ENCODE measurements at places on chromosomes 16 and 17.
A peak's percentile ranks its signal among the peaks of the same experiment; 100 is the strongest.

- DNase-seq: no peak
Observed at GRCh38 chr17:37662353-37662752, 19.1 kb upstream of the DDX52 start.

- DNase-seq: no peak
Observed at GRCh38 chr16:30667361-30667905, 9.2 kb downstream of the FBRS start.

GRCh38 chr16:47113130-47113529, 30.6 kb downstream of the NETO2 start:
- no peak for DNase-seq

DNA sequence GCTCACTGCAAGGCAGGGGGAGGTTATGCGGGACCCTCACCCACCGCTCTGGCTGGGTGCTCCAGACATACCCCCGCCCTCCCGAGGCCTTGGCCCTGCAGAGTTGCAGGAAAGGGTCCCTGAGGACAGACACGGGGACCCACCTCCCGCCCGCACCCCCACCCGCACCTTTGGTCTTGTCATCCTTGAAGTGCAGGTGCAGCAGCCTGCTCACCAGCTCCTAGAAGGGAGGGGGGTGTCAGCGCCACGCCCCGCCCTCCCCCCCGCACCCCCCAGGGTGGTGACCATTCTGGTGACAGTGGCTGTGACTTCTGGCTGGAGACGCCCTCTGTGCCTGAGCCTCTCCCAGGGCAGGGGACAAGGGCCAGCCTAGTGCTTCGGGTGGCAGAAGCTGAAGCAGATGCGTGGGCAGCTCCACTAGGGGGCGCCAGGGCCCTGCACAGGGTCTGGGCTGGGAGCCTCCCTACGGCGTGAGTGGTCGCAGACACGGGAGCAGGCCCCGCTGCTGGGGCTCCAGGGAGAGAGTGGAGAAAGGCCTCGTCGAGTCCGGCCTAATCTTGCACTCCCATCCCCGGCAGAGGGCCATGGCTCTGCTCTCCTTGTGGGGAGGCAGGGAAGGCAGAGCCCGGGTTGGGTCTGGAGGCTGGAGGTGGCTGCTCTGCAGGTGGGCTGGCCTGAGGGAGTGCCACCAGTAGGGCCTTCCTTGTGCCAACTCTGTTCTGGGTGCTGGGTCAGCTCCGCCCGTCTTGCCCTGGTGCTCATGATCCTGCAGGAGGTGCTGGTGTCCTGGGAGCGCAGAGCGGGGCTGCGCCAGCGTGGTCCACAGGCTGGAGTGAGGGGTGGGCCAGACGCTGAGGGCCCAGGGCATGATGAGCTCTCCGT, 2.7 kb downstream of the CENPX start:
- DNase-seq: peak; percentile 73

- peak; percentile 36 for DNase-seq
Observed at GRCh38 chr17:78923660-78924453, 1.3 kb downstream of the TIMP2 start.

DNA sequence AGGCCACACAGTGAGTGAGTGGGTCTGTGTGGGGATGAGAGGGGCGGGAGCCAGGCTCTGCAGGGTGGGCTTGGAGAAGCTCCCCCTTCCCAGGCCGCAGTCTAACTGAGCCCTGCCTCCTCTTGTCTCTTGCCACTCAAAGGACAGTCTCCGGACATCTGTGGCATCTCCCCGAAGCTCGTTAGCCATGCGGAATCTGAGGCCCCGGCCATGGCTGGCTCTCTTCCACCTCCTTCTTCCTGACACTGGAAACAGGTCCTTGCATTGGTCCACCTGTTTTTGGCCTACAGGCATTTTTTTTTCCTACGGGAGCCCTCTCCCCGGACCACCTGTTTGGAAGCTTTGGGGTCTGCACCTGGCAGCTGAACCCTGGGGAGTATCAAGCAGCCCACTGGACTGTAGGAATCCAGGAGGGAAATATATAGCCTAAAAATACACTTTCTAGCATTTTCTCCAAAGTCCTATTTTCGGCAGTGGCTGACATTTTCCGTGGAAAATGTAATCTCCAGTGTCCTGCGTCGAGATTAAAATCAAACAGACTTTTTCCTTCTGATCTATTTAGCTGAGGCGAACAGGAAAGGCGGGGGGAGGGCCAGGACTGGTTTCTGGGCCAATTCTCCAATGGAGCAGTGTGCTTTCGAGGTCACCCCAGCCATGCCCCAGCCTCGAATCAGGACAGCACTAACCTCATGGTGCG, 9.1 kb downstream of the ATP2A3 start:
- DNase-seq: no peak

DNA sequence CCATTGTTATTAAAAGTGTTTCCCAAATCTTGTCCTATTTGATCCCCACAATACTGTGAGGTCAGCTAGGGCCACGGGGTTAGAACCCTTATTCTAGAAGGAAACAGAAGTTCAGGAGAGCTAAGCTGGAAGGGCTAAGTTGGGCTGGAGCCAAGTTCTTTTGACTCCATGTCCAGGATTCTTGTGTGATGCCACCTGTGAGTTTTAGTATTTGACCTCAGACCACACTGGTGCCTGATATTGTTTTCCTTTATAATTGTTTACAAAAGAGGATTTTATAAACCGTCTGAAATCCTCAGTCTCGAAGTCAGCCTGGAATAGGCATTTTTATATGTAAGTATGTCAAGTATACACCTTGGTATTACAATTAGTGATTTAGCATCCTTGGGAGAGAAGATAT, 332.7 kb downstream of the CBLN1 start:
- no peak for DNase-seq

DNA sequence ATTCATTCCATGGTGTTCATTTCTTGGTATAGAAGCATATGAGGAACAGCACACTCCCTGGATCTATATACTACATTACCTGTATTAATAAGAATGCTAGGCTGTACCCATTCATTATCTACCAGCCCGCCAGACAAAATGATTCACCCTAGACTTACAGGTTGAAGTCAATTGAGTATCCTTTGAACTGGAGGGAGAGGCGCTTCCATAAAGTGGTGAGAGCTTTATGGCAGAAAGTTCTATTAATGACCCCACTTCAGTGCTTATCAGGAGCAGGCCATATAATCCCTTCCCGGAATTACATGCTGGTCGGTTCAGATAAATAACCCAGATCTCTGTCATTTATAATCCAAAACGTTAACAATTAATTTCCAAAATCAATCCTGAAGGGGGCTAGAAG, 44.5 kb upstream of the TOX3 start:
- DNase-seq: no peak

GRCh38 chr17:16917671-16918394, 54.1 kb downstream of the TNFRSF13B start:
- DNase-seq: no peak

DNA sequence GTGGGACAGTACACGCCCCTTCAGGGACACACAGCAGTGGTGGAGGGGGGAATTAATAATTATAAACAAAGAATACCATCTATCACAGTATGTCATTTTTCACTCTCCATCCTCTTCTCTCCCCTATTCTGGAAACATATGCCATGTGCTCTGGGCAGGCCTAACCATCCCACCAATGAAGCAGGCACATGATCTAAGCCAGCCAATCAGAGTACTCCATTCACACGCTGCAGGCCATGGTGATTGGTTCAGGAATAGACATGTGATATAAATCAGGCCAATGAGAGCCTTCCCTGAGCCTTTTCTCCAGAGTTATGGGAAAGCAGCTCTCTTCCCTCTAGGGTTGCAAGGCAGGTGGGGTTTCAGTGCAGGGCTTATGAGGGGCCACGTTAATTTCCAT, 36.5 kb downstream of the GSG1L start:
- DNase-seq: no peak

DNA sequence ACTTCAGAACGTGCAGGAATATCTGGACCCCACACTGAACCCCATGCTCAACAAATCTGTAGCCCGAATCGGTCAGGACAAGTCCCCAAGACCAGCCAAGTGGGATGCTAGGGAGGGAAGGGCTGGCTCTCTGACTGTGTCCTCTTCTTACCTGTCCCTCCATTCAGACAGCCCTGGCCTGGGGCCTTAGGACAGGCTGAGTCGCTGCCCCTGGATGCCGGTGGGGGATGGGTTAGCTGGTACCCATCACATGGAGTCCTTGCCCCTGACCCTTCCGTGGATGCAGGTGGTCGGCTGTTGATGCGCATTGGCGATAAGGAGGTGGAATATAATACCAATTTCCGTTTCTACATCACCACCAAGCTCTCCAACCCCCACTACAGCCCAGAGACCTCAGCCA, 16.0 kb upstream of the KDM6B start:
- DNase-seq: no peak

DNA sequence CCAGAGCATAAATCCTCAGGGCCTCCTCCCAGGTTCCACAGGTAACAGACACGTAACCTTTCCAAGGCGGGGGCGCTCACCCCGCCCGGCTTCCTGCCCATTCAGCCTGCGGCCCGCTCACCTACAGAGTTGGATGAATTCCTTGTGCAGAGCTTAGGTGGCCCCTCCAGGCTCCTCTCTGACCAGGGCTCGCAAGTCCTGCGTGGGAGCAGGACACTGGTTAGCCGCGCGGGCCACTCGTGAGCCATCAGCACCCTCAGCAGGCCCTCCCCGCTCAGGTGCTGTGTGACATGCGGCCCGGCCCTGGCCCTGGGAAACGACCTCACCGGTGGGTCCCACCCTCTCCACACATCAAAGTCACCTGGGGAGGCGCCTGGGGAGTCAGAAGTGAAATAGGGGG, 528 bp downstream of the TERB1 start:
- no peak for DNase-seq

GRCh38 chr17:50466371-50467113, 2.1 kb downstream of the CHAD start:
- no peak for DNase-seq

DNA sequence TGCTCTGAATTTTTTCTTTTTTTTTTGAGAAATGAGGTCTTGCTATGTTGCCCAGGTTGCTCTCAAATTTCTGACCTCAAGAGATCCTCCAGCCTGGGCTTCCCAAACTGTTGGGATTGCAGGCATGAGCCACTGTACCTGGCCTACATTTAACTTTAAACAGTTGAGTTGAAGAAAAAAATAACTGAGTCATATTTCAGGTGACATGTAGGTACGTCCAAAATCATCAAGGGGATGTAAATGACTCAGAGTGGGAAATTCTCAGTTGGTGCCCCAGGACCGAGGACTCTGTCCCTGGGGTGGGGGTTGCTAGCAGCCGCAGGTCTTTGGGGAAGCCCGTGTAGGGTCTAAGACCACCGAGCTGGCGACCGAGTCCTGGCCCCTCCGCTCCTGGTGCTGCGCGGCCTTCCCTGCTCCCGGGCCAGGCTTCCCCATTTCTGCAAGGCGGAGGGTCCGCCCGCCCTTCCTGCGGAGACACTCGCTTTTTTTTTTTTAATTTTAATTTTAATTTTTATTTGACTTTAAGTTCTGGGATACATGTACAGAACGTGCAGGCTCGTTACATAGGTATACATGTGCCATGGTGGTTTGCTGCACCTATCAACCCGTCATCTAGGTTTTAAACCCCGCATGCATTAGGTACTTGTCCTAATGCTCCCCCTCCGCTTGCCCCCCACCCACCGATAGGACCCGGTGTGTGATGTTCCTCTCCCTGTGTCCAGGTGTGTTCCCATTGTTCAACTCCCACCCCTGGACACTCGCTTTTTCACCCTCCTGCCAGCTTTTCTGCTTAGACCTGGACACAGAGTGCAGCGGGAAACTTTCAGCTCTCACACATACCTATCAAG, 12.7 kb upstream of the N4BP1 start:
- no peak for DNase-seq

- no peak for DNase-seq
Observed at GRCh38 chr17:42653179-42654124, 5.6 kb upstream of the TUBG2 start.

GRCh38 chr17:35998756-35999155, 2.6 kb downstream of the CCL15 start:
- DNase-seq: no peak

DNA sequence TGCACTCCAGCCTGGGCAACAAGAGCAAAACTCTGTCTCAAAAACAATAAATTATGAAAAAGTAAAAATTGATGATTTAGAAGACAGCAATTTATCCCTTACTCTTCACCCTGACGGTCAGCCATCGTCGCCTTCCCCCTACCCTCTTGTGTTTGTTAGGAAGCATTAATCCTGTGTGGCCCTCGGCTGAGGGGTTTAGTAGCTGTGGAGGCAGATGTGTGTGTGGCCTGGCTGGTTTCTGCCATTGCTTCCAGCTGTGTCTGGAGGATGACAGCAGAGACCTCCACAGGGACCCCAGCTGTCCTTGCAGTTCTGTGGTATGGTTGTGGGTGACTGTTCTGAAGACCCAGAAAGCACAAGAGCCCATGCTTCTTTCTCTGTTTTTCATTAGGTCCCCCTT, 25.9 kb downstream of the DBNDD1 start:
- DNase-seq: no peak

DNA sequence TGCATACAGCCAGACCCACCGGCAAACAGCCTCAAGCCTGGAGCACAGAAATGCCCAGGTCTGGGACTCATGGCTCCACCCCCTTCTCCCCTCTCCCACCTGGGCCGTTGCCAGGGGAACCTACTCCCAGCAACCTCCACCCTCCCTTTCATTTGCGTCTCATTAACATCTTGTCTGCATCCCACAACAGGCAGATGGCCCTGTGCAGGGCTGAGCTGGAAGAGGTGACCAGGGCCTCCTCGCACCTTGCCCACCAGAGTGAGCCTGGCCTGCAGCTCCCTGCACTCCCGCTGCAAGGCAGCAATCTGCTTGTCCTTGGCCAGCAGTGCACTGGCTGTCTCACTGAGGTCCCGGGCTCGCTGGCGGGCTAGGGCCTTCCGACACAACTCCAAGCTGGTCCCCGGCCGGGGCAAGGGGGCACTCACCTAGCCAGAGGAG, 3.3 kb downstream of the TSPOAP1 start:
- DNase-seq: no peak

DNA sequence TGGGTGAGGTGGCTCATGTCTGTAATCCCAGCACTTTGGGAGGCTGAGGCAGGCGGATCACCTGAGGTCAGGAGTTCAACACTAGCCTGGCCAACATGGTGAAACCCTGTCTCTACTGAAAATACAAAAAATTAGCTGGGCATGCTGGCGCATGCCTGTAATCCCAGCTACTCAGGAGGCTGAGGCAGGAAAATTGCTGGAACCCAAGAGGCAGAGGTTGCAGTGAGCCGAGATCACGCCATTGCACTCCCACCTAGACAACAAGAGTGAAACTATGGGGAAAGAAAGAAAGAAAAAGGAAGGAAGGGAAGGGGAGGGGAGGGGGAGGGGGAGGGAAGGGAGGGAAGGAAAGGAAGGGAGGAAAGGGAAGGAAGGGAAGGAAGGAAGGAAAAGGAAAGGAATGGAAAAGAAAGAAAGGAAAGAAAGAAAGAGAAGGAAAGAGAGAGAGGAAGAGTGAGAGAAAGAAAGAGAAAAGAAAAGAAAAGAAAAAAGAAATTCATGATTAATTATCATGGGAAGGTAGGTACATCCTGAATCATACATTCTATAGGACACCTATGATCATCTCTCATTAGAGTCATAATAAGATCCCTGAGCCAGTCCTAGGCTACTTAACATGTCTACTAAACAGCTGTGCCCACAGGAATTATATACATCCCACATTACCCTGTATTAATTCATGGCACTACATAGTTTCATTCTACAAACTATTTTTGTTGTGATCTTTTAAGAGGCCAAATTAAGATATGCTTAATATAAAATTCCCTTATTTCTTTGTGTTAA, 40.9 kb downstream of the CREBBP start:
- no peak for DNase-seq
